Smooth muscle cell of the pulmonary artery (primary cell): ENCODE measurements at places on chromosomes 7 and 10. TPM values are rescaled to one million over a fixed set of nuclear protein-coding genes. Genes with fewer than 3 reads are reported as not detected.

FAM237B gene
- not detected in 2 replicates for total RNA-seq

CAMK1D gene
- 3.8 and 7.2 TPM in 2 replicates for total RNA-seq

CPA1 gene
- 0.39 and 0.40 TPM in 2 replicates for total RNA-seq

UNCX gene
- total RNA-seq, result not detected in 2 replicates

TRPV5 gene
- not detected in 2 replicates for total RNA-seq

LRRC61 gene
- 0.26 and 0.36 TPM in 2 replicates for total RNA-seq

CTNNA3 gene
- 0.03 and 0.13 TPM in 2 replicates for total RNA-seq
